ENCODE measurements at places on chromosomes 13 and 19.

DNA sequence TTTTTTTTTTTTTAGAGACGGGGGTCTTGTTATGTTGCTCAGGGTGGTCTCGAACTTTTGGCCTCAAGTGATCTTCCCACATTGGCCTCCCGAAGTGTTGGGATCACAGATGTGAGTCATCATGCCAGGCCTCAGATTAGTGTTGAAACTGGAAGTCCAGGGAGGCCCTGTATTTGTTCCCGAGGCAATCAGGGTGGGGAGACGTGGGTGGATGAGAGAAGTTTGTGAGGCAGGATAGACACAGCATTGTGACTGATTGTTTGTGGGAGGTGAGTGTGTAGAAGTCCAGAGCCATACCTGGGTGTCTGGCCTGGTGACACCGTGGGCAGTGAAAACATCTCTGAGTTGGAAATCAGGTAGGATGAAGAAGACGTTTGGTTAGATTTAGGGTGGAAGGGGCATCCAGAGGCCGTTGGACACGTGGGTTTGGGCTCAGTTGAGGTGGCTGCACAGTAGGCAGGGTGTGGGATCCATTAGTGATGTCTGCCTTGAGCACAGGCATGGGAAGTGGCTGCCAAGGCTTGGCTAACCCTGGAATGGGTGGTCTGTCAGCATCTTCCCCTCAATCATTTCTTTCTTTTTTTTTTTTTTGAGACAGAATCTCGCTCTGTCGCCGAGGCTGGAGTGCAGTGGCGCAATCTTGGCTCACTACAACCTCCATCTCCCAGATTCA is 12.4 kb downstream of the RTN2 start:
- DNase-seq = no peak

DNA sequence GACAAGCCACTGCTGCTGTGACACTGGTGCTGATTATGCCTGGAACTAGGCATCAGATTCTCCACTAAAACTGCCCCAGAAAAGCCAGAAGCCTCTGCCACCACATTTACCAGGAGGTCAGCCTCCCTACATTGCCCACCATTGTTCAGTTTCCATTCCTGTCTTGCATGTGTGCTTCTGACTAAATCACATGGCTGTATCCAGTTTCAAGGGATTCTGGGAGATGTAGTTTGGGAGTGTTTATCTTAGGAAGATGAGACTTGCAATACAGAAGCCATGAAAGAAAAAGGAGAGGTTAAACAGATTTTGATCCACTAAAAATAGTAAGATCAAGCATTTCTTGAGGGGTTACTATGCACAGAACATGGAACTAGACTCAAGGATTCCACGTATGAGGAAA is 40.7 kb upstream of the SERPINE3 start:
- no peak for DNase-seq

GRCh38 chr19:7694499-7694898 is 7.4 kb downstream of the FCER2 start:
- DNase-seq = no peak

DNA sequence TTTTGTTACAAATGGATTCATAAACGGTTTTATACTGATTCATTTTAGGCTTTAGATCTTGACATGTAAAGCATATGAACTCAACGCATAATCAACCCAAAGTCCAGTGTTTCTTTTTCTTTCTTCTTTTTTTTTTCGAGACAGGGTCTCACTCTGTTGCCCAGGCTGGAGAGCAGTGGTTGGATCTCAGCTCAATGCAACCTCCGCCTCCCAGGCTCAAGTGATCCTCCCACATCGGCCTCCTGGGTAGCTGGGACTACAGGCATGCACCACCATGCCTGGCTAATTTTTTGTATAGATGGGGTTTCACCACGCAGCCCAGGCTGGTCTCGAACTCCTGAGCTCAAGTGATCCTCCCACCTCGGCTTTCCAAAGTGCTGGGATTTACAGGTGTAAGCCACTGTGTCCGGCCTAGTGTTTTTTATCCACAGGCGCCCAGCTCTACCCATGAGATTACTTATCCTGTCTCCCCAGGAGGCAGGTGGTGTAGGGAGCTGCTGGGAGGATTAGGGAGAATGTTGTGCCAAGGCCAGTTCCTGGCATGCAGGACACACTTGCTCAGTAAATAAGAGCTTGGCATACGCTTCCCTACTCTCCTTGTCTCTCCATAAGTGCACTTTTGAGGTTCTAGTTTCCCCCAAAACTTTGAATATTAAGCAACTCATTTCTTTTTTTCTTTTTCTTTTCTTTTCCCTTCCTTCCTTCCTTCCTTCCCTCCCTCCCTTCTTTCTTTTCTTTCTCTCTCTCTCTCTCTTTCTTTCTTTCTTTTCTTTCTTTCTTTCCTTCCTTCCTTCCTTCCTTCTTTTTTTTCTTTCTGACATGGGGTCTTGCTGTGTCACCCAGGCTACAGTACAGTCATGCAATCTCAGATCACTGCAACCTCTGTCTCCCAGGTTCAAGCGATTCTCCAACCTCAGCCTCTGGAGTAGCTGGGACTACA is 4.8 kb upstream of the CEBPA start:
- DNase-seq = no peak

DNA sequence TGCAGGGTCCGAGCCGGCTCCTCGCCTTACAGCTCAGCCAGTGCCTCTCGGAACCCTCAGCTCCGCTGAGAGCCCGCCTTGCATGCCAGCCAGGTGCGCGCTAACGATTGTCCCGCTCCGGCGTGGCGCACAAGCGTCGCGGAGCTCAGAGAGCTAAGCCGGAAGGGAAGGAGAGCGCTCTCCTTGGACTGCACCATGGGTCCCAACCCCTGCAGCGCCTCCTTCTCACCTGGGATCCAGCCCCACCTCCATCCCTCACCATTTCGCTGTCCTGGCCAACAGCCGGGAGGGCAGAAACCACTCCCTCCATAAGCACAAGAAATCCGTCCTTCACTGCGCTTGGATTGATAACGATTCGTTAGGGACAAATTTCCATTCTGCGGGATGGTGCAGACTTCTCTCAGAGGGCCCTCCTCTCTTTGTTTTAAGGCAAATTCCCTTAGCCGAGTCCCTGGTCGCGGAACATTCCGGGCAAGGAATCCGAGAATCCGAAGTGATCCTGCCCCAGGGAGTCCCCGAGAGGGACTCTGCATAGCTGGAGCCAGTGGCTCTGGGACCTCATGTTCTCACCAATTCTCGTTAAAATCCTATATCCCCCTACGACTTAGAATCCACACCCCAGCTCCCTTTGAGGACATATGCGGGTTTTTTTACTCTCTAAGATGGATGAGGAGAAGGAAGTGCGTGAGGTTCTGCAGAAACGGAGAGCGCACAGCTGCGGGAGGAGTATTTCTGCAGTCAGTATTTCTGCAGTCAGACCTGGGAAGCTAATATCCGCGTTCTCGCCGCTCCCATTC is 2.8 kb downstream of the GSX1 start:
- DNase-seq = no peak

DNA sequence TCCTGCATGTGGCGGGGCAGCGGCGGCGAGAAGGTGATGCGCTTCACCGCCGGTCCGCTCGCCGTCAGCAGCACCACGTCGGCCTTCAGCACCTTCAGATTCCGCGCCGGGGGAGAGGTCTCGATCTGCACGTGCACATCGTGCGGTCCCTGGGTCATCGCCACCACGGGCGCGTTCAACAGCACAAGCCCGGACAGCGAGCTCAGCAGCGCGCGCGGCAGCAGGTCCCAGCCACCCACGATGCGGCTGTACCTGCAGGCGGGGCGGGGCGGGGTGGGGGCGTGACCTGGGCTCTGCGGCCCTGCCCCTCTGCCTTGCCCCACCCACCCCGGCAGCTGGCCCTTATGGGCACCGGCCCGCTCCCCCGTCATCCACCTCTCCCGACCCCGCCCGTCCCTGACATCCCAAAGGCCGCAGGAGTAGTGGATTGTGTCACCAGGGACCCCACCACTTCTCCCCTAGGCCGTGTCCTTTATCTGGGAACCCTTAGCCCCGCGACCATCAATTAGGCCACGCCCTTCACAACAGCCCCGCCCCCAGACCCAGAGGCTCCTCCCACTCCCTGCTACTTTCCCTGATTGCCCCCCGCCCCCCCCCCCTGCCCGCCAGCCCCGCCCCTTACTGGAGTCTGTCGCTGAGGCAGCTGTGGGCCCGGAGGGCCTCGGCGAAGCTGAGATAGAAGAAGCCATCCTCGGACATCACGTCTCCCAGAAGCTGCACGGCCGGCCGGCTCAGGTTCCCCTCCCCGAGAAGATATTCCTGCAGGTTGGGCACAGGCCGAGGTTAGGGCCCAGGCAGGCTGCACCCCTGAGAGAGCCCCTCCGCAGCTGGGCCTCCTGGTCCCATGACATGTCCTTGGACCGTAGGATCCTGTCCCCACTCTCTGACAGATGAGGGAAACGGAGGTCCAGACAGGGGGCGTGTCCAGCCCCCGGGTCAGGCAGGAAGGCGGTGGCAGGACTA is 6.1 kb downstream of the IL4I1 start:
- peak; percentile 42 for DNase-seq

DNA sequence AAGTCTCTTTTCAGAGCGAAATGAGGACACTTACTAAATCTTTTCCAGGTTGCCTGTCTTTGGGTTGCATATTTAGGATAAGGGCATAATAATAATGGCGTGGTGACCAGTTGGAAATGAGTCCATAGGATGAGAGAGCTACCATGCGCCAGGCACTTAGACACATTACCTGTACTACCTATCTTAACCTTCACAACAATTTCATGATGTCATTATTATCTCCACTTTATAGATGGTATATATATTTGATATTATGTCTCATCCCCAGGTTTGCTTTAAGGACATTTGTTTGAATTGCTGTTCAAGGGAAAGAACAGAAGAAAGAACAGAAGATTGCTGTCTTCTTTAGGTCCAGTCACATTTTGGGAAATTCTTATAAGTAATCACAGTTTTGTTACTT is 182.0 kb upstream of the STARD13 start:
- no peak for DNase-seq

GRCh38 chr13:79528356-79528755 is 47.4 kb downstream of the NDFIP2 start:
- no peak for DNase-seq

- DNase-seq = no peak
These were observed 48.3 kb upstream of the RFXAP start for GRCh38 chr13:36770741-36771140.

DNA sequence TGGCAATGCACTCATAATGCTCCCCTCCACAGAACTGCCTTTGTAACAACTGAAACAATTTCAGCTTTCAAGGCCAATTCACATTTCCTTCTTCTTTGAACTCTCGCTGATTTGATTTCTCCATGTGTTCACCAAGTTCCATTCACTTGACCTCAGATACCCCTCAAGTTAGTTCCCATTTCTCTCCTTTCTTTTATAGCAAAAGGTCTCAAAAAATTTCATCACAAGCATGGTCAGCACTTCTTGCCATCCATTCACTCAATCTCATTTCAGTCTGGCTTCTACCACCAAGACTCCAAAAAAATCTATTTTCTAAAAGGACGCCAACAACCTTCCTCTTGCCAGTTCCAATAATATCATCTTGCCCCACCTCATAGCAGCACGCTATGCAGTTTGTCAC is 135.7 kb downstream of the DIAPH3 start:
- DNase-seq = no peak

DNA sequence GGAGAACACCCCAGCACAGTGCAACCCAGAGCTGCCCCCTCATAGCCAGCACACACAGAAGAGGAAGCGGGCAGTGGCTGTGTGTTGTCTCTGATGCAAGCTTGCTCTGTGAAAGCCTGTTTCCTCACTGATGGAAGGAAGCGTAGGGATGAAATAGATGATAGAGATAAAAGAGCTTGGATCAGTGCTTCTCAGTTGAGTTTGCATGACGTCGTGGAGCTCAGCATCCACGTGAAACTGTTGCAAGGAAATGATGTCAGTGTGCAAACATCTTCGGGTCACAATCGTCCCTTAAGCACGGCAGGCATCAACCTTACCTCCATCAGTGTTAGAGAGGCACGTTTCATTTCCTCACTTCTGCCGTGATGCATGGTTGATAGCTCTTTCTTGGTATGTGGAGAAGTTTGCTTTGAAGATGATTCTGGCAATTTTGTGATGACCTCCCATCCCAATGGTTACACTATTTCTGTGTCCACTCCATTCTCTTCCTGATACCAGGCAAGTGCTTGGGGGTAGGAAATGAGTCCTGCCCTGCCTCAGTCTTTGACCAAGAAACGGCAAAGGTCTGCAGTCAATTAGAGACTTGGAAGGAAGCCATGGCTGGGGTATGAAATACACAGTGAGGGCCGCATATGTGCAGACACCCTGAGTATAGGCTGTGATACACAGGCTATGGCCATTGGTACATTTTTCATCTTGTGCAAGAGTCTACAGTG is 183.0 kb downstream of the ZNF536 start:
- DNase-seq = no peak

DNA sequence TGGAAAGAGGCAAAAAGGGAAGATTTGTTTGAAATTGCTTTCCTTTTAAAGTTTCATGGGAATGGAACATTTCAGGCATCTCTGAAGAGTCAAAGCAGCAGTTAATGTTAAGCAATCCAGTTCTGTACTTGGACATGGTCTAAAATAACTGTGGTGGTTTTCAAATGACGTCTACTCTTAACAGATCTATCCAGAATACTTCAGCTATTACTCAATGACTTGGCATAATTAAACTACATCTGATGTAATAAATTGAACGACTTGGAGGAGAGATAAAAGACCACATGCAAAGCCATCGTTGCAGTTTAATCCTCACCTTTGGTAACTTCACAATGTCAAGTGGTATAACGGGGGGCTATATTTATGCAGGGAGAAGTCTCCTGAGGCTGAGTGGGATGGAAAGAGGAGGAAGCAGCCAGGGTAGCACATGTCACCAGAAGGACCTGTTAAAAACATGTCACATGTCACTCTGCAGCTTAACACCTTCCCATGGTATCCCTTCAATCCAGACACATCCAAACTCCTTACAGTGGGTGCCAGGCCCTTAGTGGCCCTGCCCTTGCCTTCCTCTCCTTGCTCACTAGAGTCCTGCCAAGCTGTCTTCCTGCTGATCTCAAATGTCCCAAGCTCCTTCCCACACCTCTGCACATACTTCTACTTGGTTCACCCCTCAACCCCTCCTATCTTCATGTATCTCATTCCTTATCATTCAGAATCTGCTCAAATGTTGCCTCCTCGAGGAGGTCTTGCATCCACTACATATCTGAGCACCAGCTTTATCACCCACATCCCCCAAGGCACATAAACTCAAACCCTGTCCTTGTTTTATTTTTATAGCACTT is 327.8 kb downstream of the SUCLA2 start:
- DNase-seq = no peak

DNA sequence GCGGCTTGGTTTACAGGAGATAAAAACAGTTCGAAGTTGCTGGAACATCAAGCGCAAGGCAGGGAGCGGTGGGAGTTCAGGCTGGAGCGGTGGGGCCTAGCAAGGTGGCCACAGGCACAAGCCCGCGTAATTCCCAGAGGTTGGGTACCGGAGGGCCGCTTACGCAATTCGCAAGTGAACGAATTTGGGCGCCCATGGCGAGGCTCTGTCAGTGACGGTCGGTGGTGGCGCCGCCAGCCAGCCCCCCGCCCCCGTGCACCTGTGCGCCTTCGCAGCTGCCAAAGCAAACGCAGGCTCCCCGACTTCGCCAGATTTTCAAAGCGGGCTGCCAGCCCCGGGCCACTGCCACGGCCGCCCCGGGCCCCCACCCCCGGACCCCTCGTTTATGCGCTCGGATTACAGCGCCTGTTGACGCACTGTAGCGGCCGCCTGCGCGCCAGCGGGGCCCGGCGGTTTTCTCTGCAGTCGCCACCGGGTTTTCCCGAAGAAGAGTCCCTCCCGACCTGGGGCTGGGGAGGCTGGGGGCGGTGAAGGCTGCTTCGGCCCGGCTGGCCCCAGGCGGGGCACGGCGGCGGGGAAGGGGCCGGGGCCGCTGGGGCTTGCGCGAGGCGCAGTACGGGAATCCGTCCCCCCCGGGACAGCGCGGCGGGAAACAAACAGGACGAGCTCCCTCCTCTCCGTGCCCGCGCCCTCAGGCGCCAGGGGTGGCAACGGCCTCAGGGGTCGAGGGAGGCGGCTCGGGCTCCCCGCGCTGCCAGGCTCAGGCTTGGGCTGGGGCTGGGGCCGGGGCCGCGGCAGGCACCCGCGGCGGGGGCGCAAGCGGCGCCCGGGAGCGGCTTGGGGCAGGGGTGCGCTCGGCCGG is 709 bp downstream of the N4BP2L1 start:
- DNase-seq = peak; percentile 28

Measured in stimulated activated CD8-positive, alpha-beta memory T cell treated with anti-CD3 and anti-CD28 coated beads, Interleukin-15, amount 100 ng/mL, for 24 hours (primary cell).